Stimulated activated CD8-positive, alpha-beta memory T cell treated with anti-CD3 and anti-CD28 coated beads, Interleukin-12 subunit alpha, Interleukin-12 subunit beta, amount 100 ng/mL, for 4 hours (primary cell): ENCODE measurements at places on chromosomes 3 and 15.

DNA sequence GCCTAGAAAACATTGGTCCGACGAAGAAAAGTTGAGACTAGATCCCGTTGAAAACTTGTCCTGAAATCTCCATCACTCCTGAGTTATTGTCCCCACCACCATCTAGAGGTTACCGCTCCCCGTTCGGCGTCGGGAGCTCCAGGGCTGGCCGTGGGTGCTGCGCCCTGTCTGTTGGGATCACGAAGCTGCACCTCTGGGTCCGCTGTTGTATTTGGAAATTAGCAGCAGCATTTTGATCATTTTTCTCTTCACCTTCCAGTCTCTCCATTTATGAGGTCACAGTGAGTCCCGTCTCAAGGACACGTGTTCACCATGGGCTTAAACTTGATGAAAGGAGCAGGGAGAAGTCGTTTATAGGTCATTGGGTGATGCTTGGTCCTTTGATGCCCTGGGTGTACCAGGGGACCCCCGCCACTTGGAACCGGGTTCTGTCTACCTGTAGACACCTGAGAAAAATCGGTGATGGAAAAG, 565 bp downstream of the MANF start:
- no peak for DNase-seq

DNA sequence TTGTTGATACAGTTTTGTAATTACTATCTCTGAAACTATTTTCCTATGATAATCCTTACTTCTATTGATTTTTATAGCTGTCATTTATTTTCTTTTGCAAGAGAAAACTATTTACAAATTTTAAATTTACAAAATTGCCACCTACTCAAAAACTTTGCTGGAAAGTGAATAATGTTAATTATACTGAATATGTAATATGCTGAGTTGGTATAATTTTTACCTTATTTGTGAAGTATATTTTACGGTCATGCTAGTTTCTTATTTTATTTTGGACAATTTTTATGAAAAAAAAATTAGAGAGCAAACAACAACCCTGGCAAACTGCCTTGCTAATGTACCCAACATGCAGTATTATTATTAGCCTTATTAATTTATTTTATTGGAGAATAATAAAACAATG, 2.9 kb downstream of the KCNH8 start:
- no peak for DNase-seq

- DNase-seq = no peak
Measured at GRCh38 chr15:81163961-81164800, 30.1 kb downstream of the CFAP161 start.

GRCh38 chr3:72535772-72536171, 312.5 kb downstream of the SHQ1 start:
- no peak for DNase-seq

GRCh38 chr15:38843736-38844590, 279.3 kb upstream of the RASGRP1 start:
- DNase-seq = no peak

- DNase-seq = no peak
Measured at GRCh38 chr3:184505076-184505878, 56.3 kb upstream of the EPHB3 start.

GRCh38 chr3:59726279-59726678, 676.5 kb upstream of the CFAP20DC start:
- no peak for DNase-seq

DNA sequence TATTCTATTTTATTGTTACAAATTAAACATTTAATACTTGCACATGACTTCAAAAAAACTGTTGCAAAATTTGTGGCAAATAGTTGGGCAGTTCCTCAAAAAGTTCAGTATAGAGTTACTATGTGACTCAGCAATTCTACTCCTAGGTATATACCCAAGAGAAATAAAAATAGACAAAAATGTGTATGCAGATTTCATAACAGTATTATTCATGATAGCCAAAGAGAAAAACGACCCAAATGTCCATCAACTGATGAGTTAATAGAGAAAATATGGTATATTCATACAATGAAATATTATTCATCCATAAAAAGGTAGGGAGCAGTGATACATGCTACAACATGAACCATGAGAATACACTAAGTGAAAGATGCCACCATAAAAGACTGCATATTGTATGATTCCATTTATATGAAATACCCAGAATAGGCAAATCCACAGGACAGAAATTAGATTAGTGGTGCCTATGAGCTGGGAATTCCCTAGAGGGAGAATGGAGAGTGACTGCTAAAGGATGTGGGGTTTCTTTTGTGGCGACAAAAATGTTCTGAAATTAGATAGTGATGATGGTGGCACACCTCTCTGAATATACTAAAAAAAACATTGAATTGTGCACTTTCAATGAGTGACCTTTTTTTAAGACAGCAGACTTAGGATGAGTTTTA, 31.6 kb upstream of the CLASP2 start:
- no peak for DNase-seq

- DNase-seq = no peak
Measured at GRCh38 chr3:125313060-125313635, 62.0 kb downstream of the ZNF148 start.

- no peak for DNase-seq
Measured at GRCh38 chr15:75153087-75153486, 48.6 kb upstream of the C15orf39 start.

DNA sequence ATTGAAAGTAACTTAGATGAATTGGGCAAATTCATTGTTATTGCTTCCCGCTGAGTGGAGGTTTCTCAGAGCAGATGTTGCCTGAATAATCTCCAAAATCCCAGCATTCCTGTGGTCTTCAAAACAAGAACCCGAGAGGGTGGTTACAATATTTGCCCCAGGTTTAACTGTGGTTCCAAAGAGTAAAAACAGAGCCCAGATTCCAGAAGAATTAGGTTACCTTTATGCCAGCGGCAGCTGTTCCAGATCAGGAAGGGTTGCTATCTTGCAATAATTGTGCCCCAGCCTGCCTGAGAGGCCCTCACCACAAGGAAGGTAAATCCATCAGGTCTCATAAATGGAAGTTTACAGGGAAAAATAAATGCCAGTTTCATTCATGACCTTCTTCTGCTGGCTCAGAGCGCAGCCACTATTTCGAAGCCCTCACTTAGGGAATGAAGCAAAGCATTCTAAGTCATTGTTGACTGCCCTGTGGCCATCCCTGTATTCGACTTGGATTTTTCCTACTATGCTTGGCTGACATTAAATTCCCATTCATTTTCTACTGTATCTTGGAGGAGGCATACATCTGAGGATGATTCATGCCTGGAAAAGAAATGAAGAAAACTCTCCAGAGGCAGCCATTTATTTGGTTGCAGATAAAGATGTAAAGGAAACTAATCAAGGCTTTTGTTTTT, 54.6 kb downstream of the SSUH2 start:
- DNase-seq = no peak
